ENCODE measurements at places on chromosomes 6 and 20.
A peak's percentile ranks its signal among the peaks of the same experiment; 100 is the strongest.

DNA sequence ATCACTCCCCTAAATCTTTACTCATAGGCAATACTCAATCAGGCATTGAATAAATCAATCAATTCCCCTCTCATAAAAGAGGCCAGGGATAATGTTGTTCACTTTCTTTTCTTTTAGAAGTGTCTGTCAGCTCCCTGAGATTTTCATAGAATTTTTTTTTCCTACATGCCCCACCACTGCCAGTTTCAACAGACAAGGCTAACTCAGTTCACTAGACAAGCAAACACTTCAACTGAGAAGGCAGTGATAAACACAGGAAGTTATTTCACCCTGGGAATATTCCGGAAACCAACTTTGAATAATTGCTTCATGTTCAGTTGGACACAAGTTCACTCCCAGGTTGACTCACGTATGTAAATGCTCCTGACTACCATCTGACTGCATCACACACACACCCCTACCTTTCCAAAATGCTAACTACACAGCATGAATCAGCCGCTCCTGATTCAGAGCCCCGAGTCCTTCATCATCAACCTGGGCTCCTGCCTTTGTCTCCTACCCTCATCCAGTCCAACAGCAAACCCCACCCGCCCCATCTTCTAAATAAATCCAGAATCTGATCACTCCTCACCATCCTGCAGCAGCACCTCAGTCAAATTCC, 143.9 kb downstream of the BCAS1 start:
- DNase-seq = peak; percentile 92

GRCh38 chr20:63233924-63234323, 1.8 kb upstream of the BIRC7 start:
- DNase-seq = no peak

GRCh38 chr20:58328836-58329235, 19.3 kb downstream of the RAB22A start:
- no peak for DNase-seq

- DNase-seq = no peak
Measured at GRCh38 chr6:79947191-79948186, at the start of gene ELOVL4. ELOVL4 (minus strand) TSS chr6:79947553; CDS start chr6:79947279, 274 bp downstream.

GRCh38 chr6:127434651-127435050, 24.5 kb downstream of the KIAA0408 start:
- no peak for DNase-seq

DNA sequence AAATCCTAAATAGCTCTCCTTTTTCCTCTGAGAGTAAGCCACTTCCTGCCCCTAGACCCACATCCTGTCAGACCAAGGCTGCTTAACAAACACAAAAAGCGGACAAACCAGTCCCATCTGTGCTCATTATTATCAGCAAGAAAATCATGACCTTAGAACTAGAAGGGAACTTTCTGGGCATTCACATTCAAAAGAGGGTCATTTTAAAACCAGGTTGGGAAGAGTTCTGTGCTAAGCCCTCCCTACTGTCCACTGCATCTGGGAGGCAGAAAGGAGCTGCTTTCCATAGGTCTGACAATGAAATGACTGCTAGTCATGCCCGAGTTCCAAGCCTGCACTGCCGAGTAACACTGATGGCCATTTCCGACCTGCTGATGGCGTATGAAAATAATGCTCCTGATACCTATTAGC, 15.4 kb downstream of the EZR start:
- no peak for DNase-seq

DNA sequence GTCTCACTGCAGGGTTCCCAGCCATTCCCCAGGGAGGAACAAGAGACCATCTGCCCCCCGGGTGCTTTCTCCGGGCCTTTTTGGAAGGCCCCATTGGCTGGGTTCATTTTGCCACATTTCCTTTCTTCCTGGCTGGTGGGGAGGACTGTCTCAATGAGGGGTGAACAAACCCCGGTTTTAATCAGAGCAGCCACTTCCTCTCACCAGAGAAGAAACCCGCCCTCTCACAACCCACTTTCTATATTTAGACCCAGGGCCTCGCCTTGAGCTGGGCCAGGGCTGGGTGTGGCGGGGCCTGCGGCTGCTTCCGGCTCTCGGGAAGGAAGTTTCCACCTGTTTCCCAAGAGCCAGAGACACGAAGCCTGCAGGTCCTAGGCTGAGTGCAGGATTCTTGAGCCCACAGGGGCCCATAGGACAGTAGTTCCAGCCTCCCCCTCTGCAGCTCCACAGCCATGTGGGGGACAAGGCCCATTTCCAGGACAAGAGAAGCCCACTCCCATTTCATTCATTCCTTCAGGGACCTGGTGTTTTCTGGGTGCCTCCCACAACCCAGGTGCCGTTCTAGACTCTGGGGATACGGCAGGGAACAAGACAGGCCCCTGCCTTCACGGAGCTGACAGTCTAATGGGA, 41.8 kb downstream of the RBM38 start:
- peak; percentile 88 for DNase-seq

DNA sequence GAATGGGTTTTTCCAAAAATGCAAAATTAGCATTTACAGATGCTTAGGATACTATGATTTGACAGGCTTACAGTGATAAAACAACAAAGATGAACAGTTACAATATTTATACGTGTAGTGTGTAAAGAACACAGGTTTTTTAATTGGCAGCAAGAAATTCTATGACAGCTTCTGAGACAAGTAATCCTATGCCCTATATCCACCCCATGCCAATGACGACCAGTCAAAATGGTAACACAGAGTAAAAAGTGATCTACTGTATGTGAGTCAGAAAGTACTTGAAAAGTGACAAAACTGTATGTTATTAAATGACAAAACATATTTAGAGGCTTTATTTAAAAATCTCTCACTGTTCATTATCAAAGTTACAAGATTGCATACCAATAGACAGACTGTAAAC, 99.5 kb downstream of the PRDM1 start:
- DNase-seq = no peak

- no peak for DNase-seq
Measured at GRCh38 chr6:498795-499231, 107.3 kb downstream of the IRF4 start.

GRCh38 chr6:111871207-111871606, 2.0 kb downstream of the FYN start:
- no peak for DNase-seq

- DNase-seq = peak; percentile 64
Measured at GRCh38 chr20:1918491-1919165, 23.4 kb downstream of the SIRPA start.

DNA sequence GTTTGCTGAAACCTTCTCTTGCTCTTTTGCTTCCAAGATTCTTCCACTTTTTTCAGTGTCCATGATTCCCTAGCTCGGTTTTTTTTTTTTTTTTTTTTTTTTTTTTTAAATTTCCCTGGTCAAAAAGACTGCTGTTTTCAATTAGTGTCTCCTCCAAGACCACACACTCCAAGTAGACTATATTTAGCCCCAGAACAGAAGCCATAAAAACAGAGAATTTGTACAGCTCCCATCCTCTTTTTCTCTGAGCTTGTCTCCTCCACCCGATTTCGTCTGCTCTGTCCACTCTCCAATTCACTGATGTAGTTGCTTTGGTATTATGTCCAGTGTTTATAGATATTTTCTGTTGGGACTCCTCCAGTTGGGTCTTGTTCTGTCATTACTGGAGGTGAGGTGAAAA, 37.6 kb downstream of the RSPH3 start:
- no peak for DNase-seq

- no peak for DNase-seq
Measured at GRCh38 chr20:33600981-33601380, 61.1 kb upstream of the C20orf144 start.
